ENCODE measurements at places on chromosomes 1 and 21.

DNA sequence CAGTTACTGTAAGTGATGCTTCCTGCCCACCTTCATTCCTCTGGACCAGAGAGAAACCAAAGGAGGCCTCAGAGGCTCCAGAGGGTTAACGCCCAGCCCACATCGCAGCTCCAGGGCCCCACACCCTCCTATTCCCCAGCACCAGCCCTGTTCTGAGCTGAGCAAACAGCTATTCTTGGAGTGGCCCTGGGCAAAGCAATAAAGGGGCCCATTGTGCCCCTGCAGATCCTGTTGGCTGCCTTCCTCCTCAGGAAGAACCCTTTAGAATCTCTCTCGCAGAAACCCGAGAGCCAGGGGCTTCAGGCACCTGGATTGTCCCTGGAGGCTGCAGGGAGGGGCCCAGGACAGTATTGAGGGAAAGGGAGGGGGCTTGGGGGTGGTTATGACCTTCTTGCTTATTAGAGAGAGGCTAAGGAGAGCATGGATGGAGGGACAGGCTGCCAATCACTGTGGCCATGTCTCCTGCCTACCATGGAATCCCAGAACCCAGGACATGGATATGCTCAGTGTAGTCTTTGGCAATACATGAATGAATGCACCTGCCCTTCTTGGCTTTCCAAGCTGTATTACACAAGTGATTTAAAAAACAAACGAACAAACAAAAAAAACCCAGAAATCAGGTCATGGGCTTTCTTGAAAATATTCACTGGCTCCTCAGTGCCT, 9.2 kb downstream of the PADI2 start:
- no peak for DNase-seq

DNA sequence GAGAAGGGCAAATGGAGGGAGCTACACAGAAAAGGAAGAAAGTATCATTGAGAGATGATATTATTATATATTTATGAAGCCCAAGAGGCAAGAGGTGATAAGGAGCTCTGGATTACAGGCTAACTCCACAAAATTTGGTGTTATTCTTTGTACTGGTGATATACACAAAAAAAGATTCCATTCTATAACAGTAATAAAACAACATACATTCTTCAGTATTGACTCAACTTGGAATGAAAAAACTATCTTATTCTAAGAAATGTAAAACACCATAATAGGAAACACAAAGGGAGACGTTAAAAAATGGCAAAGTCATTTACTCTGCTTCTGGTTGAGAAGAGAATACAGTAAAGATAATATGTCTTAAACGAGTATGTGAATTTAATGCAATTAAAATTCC, 99.4 kb downstream of the TEX35 start:
- DNase-seq = no peak

GRCh38 chr1:111399792-111400610, 27.5 kb downstream of the OVGP1 start:
- peak; percentile 7 for DNase-seq

DNA sequence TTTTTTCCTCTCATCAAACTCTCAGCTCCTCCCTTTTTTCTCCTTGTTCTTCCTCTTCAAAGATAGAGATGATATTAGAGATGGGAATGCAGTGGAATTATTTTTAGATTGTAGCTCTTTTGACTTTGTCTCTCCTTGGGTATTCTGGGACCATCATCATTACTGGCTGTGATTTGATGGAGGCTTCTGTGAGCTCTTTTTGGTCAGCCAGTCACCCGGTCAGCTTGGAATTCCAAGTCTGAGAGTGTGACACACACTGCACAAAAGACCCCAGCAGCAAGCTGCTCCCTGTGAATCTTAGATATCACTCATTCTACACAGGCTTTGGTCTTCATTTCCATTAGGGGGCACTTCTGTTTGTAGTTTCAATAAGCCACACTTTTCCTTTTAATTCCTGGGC, 51.6 kb upstream of the NEK7 start:
- no peak for DNase-seq

- no peak for DNase-seq
Observed at GRCh38 chr1:236524895-236525184, 1.1 kb downstream of the LGALS8 start.

- no peak for DNase-seq
Observed at GRCh38 chr1:233064988-233065387, 114.6 kb downstream of the NTPCR start.

DNA sequence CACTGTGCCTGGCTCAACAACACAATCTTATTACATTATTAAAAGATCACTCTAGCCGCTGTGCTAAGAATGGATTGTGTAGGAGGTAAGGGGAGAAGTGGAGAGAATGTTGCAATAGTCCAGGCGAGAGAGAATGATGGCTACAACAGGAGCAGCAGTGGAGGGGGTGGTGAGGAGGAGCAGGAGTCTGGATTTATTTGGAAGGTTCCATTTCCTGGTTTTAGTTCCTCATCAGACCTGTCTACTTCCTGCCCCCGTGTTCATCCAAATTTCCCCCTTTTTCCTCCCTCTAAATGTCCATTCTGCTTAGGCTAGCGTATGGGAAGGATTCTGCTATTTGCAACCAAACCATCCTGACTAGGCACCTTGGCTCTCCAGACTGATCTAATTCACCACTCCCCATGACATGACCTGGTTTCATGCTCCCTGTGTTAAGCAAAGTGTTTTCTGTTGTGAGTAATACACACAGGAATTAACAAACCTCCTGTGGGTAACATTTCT, 35.1 kb upstream of the EYA3 start:
- no peak for DNase-seq

GRCh38 chr1:201113451-201114244, 1.4 kb upstream of the CACNA1S start:
- DNase-seq = no peak

- no peak for DNase-seq
Observed at GRCh38 chr1:29190718-29191117, 9.0 kb upstream of the SRSF4 start.

DNA sequence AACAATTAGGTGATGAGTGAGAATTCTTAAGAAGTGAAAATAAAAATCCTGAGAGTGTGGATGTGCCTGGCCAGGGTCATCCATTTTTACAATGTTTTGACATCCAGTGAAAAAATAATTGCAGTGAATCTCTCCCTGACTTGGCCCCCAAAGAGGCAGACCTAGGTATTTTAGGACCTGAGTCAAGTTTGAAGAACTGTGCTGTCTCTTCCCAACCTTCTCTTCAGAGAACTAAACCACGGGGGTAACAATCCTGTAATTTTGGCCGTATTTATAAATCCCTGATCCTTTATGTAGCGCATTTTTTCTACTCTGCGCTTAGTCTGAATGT, 43.3 kb upstream of the PPP2R5A start:
- DNase-seq = no peak

DNA sequence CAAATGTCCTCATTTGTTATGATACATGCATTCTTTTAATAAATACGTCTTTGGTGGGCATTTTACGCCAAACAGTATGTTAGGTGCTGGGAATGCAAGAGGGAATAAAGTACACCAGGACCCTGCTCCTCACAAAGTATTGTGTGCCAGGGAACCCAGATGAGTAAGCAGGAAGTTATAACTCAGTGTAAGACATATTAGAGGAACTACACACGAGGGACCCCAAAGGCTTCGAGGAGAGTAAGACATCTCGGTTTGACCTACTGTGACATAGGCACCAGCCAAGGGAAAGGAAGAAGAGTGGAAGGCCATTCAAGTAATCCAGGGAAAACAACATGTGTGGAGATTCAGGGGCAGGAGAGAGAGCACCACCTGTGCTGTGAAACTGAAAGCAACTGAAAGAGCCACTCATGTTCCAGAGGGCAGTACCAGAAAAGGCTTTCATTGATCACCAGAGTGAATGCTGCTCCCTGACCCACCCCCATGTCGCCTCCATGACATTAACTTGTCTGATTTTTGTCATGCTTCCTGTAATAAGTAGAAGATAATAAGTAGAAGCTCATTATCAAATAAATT, 542.5 kb upstream of the PKN2 start:
- no peak for DNase-seq

- DNase-seq = no peak
Observed at GRCh38 chr1:219907772-219908070, 20.6 kb downstream of the SLC30A10 start.

- no peak for DNase-seq
Observed at GRCh38 chr21:37427221-37427620, 60.6 kb downstream of the DYRK1A start.

- DNase-seq = no peak
Observed at GRCh38 chr1:153399401-153400055, 8.7 kb upstream of the S100A8 start.

GRCh38 chr1:216553040-216553439, 129.8 kb upstream of the USH2A start:
- no peak for DNase-seq

- DNase-seq = peak; percentile 31
Observed at GRCh38 chr1:190759807-190760206, 282.1 kb upstream of the BRINP3 start.

- no peak for DNase-seq
Observed at GRCh38 chr1:65310078-65310587, 790 bp downstream of the DNAJC6 start.

DNA sequence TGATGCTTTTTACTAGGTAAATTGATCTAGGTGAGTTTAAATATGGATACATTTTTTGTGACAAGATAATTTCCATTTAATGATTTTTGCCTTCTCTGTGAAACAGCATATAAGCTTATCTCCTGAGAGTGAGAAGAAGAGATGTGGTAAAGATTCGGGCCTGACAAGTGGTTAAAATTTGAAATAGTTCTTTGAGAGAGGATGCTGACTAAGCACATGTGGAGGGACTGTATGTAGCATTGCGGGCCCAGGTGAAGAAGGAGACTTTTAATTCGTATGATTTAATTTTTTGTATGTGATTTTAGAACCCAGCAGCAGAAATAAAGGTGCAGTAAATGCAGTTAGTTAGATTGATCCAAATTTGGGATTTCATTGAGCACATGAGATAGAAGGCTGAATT, 51.9 kb downstream of the RPRD2 start:
- no peak for DNase-seq

DNA sequence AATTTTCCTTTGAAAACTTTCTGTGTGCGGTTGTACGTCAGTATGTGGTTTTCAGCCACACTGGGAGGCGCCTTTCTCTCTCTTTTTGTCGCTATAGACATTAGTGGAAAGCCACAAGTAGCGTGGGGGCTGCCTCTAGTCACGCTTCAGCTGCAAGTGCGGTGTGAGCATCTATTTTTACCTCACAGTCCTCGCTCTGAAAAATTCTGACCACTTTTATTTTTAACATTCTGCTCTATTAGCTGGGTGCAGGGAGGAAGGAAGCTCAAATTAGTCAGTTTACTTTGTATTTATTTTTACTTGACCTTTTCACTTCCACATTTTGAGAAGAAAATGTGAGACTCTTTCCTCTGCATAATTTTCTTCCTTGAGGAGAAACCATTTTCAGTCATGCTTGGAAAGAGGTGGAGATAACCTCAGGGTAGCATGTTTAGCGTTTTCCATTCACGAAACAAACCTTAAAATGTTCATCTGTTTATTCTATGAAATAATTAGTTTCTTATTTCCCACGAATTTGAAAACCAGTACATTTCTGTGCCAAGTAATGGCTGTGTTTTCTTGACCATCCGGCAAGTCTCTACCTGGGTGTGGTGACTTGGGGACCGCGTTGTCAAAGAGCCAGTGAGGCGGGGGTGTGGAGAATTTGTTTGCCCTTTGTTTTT, 35.6 kb downstream of the ADARB1 start:
- DNase-seq = peak; percentile 92

GRCh38 chr1:43812579-43812978, 105.2 kb downstream of the ST3GAL3 start:
- no peak for DNase-seq
